A375 (cell line): ENCODE measurements at places on chromosomes 5 and 9. TPM values are rescaled to one million over a fixed set of nuclear protein-coding genes. Genes with fewer than 3 reads are reported as not detected.

The PPP3R2 gene
- total RNA-seq, result not detected in 2 replicates

The OLFML2A gene
- 7.6 and 7.7 TPM in 2 replicates for total RNA-seq

The OTP gene
- total RNA-seq, result not detected in 2 replicates

The GADD45G gene
- 0.32 TPM in 1 of 2 replicates, not detected in the other for total RNA-seq

The IL9 gene
- total RNA-seq, result not detected in 2 replicates

The OLFM1 gene
- total RNA-seq, result 0.13 TPM in 1 of 2 replicates, not detected in the other
